NCI-H1694 treated with DMSO at 0.1 percent for 48 hours (cell line): ENCODE measurements at places on chromosomes 12 and 14.

- DNase-seq = no peak
Observed at GRCh38 chr14:63863004-63863403, 10.2 kb downstream of the SYNE2 start.

DNA sequence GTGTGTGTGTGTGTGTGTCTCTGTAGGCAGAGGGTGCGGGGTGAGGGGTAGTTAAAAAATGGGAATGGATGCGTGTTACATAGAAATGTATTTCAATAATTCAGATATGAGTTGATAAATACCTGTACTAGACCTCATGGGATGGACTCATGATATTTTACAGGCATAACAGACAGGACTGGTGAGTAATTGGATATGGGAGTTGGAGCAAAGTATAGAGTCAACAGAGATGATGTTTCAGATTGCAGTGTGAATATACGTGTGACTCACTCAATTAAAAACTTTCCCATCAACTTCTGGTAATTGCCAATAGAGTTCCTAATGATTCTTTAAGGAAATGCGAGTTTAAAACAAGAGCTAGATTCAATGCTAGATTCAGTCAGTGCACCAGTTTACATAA is 711.9 kb downstream of the C12orf50 start:
- DNase-seq = no peak

DNA sequence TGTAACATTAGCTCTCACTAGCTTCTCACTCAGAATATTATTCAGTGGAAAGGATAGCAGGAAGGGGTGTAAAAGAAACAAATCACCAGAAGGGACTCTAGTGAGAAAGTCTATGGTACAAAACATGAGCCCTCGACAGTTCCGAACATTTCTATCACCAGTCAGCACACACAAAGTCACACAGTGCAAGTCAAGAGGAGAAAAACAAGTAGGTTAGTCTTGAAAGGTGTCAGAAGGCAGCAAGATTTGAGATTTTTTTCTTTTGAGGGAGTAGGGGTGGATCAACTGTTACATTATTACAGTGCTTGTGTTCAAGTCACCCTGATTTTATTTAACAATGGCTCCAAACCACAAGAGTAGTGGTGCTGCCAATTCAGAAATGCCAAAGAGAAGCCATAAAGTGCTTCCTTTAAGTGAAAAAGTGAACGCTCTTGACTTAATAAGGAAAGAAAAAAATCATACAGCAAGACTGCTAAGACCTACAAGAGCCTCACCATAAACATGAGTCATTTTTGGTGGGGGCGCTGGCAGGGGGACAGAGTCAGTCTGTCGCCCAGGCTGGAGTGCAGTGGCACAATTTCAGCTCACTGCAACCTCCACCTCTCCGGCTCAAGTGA is 42.3 kb downstream of the GNS start:
- no peak for DNase-seq

- DNase-seq = no peak
Observed at GRCh38 chr14:99315197-99315596, 43.2 kb upstream of the BCL11B start.

DNA sequence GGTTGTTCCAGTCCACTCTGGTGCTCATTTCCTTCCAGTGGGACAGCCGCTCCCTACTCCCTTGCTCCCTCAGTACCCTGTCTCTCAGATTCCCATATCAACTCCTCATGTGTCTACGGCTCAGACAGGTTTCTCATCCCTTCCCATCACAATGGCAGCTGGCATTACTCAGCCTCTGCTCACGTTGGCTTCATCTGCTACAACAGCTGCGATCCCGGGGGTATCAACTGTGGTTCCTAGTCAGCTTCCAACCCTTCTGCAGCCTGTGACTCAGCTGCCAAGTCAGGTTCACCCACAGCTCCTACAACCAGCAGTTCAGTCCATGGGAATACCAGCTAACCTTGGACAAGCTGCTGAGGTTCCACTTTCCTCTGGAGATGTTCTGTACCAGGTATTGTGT is 69.9 kb downstream of the RAD52 start:
- DNase-seq = peak; percentile 96

DNA sequence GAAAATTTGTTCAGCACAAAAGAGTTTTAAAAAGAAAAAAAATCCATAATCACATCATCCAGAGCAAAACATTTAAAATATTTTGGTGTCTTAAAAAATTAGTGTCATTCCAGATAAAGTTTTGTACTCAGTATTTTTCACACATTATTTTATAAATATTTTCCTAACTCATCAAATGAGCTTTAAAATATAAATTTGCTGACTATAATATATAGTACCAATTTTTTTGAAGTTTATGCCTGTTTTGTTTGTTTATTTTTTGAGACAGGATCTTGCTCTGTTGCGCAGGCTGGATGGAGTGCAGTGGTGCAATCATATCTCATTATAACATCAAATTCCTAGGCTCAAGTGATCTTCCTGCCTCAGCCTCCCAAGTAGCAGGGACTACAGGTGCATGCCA is 164.1 kb downstream of the SLC41A2 start:
- no peak for DNase-seq

DNA sequence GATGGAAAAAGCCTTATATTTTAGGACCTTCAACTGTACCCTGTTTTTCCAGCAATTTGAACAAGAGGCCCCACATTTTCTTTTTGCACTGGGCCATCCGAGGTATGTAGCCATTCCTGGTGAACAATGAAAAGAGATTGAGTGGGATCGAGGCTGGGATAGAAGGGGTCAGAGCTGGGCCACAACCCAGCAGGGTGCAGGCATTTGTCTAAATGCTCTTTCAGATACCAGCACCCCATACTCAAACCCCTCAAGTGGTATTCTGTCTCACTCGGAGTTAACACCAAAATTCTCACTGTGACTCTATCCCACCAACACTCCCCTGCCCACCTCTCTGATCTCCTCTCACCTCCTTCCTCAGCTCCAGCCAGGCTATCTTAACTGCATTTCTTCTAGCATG is 26.8 kb downstream of the DUSP6 start:
- no peak for DNase-seq

GRCh38 chr12:81000831-81001230 is 63.1 kb upstream of the LIN7A start:
- no peak for DNase-seq

DNA sequence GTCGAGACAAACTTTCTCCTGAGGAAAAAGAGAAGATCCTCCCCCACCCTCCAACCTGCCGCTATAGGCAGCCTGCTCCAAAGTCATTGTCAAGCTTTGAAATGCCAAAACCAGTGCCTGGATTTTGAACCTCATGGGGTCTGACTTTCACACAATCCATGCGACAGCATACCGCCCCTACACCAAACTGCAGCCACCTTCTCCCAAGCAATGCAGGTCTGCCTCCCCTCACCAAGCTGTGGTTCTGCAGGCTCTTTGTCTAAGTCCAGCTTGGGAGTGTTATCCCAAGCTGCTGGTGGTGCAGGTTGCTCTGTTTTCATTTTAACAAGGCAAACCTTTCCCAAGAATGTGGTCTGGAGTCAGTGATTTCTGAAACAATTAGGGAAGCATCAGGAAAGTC is 12.4 kb downstream of the TBX5 start:
- no peak for DNase-seq

GRCh38 chr14:32202491-32202997 is 525 bp downstream of the RNU6-8 start:
- DNase-seq = peak; percentile 70
